ENCODE measurements at places on chromosomes 3 and 15.

GRCh38 chr15:87563869-87564268 is 692.7 kb downstream of the NTRK3 start:
- DNase-seq: no peak

DNA sequence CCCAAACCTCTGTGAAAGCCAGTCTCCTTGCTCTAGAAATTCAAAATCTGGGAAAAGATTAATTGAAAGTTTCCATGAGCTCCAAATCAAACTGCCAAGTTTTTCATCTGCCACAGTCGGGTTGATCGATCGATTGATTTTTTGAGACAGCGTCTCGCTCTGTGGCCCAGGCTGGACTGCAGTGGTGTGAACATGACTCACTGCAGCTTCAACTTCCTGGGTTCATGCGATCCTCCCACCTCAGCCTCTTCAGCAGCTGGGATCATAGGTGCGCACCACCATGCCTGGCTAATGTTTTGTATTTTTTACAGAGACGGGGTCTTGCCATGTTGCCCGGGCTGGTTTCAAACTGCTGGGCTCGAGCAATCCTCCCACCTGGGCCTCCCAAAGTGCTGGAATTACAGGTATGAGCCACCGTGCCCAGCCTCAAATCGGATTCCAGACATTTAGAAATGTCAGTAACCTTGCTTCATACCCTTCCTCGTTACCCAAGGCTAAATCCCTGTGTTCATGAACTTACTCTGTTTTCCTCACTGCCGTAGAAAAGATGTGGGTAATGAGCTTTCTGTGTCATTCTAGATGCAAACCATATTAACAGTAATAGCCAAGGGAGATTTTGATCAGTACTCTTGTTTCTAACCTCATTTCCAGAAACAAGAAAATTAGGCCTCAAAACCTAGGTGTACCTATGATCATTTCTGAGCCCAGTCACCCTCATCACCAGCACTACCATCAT is 105.9 kb upstream of the AKAP13 start:
- no peak for DNase-seq

DNA sequence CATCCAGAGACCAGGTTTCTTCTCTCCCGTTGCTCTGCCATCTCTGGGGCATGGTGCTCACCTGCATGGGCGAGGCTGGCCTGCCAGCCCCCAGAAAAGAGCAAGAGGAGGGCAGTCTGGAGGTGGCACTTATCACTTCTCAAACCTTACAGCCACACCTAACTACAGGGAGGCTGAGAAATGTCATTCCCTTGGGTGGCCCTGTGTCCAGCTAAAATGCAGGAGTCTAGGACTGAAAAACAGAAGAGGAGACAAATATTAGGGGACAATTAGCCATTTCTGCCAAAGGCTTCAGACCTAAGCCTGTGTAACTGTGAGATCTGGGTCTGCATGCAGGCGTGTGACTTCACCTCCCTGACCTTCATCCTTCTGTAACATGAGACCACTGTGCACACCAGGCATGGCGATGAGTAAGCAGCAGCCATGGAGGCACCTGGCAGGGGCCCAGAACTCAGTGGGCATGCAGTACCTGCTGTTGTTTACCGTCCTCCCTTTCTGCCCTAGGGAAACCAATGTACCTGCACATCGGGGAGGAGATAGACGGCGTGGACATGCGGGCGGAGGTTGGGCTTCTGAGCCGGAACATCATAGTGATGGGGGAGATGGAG is 83.4 kb downstream of the MESD start:
- DNase-seq: no peak

DNA sequence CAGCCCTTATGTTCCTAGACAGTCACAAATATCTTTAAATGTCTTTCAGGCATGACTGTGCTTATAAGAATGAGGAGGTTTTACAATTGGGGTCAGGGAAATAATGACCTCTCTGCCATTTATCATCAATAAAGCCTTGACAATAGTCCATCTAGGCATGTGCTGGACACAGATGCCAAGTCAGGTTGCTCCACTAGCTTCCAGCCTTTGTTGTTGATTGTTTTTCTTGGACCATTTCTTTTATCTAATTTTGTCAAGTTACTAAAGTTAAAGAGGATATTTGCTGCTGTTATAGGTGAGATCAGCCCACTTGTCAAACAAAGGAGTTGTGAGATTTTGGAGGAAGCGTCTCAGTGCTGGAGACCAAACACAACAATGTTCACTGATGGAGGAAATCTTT is 628.0 kb downstream of the ROBO2 start:
- DNase-seq: no peak

DNA sequence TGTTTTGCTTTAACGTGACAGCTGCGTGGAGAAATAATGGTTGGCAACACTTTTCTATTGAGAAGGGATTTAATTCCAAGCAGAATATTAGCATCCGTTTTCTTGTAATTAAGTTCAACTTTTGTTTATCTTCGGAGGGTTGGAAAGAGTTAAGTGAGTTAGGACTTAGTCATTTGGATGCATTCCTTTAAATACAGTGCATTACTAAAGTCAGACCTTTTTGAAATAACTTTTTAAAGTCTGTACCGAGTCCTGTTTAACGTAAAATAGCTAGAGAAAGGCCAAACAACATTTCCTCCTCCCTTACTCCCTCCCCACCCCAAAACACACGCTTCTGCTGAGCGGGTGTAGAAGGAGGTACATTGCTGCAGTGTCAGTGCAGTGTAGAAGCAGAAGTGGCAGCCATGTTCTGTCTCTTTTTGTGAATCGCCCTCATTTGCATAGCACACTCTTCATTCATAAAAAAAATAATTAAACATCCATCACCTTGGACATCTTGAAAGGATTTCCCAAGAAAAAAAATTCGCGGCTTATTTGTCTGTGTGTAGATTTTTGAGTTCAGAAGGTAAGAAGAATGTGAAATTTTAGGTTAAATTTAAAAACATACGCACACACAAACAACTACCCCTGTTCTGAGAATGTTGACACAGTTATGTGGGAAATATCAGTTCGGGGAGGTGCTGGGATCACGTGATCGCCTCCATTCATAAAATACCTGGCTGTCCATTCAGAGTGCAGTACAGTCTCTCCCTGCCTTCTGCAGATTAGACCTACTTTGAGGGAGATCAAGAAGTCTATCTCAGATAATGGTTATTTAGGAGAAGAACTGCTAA is 1.6 kb downstream of the SPRED1 start:
- peak; percentile 31 for DNase-seq
